Astrocyte (in vitro differentiated cells and primary cell): ENCODE measurements at places on chromosomes 7 and 10. TPM values are rescaled to one million over a fixed set of nuclear protein-coding genes. Genes with fewer than 3 reads are reported as not detected.

GRCh38 chr10:74113546-74113945, 37.1 kb downstream of the AP3M1 start:
- no peak for DNase-seq

The LRRC4 gene
- 4.4 and 4.5 TPM in 2 replicates for total RNA-seq

- DNase-seq, result no peak
These were observed 86.9 kb downstream of the AOAH start for GRCh38 chr7:36637417-36637816.

The TMEM229A gene
- 0.09 TPM in 1 of 2 replicates, not detected in the other for total RNA-seq

DNA sequence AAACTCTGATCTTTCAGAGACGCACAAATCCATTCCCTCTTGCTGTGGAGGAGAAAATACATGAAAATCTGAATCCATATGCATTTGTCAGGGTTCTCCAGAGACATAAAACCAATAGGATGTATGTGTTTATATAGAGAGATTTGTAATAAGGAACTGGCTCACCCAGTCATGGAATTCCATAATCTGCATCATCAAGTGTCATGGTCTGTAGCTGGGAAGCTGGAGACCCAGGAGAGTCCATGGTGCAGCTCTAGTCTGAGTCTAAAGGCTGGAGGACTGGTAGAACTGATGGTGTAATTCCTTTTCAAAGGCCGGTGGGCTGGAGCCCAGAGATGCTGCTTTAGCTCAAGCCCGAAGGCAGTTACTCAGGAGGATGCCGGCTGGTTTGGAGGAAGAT, 134.0 kb downstream of the TCF7L2 start:
- no peak for DNase-seq

The IRF5 gene
- total RNA-seq, result 0.36 TPM in 1 of 2 replicates, not detected in the other

DNA sequence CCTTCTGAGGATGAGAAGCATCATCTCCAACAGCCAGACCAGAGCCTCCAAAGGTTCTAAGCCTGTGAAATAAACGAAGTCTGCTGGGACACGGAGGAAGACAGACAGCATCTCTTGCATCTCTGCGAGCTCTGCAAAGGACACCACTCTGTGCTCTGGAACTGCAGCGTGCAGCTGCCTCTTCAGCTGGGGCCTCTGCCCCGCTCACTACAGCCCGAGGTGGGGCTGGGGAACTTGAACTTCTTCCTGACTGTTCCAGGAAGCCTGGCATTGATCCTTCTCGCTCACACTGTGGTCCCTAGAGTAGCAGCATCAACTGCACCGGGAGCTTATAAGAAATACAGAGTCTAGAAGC, 163.3 kb downstream of the USP6NL start:
- no peak for DNase-seq

The SEMA3D gene
- total RNA-seq, result 9.1 and 17.7 TPM in 2 replicates

The MARCHF5 gene
- total RNA-seq, result 48.2 and 52.1 TPM in 2 replicates

The SLC18A3 gene
- 1.0 and 4.6 TPM in 2 replicates for total RNA-seq

- DNase-seq, result no peak
These were observed 87.6 kb upstream of the MACROH2A2 start for GRCh38 chr10:69965086-69965485.

DNA sequence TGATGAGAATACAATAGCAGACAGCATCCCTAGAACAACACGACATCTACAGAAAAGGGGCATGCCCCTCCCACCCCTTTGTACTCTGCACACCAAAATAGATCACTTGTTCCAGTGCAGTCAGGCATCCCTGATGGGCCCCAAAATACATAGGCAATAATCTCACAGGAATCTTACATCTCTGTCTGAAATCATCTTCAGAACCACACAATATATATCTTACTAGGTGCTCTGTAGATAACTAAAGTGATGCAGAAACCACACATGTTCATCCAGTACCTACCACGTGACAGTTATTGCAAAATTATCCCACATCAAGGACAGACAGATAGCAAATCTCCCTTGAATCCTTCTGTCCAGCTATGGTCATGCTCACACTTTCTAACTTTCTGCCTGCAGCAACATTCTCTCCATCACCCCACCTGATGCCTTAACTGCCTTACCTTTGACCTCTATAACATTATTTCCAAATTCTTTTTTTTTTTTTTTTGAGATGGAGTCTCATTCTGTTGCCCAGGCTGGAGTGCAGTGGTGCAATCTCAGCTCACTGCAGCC, 30.7 kb downstream of the ST8SIA6 start:
- DNase-seq, result no peak

The DNAJC12 gene
- total RNA-seq, result 1.7 and 2.1 TPM in 2 replicates

DNA sequence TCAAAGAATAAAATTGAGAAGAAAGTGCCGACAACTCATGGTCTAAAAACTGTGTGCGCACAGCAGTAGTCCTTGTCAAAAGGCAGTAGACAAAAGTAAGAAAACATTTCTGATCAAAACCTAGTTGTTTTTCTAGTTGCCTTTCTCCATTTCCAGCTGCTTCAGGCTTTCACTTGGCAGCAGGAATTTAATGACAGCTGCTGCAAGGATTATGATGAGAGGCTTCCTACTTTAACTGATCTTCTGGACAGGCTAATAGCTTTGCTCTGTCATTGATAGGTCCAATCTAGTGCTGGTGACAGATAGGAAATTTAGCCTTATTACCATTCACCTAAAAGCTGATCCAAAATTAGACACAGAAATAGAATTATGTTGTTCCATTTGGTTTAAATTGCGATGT, 110.7 kb upstream of the SEMA3C start:
- DNase-seq, result no peak

The IGF2BP3 gene
- 69.9 and 79.5 TPM in 2 replicates for total RNA-seq

GRCh38 chr10:111551001-111551400, 474.2 kb downstream of the ADRA2A start:
- no peak for DNase-seq

The CRHR2 gene
- not detected in 2 replicates for total RNA-seq

DNA sequence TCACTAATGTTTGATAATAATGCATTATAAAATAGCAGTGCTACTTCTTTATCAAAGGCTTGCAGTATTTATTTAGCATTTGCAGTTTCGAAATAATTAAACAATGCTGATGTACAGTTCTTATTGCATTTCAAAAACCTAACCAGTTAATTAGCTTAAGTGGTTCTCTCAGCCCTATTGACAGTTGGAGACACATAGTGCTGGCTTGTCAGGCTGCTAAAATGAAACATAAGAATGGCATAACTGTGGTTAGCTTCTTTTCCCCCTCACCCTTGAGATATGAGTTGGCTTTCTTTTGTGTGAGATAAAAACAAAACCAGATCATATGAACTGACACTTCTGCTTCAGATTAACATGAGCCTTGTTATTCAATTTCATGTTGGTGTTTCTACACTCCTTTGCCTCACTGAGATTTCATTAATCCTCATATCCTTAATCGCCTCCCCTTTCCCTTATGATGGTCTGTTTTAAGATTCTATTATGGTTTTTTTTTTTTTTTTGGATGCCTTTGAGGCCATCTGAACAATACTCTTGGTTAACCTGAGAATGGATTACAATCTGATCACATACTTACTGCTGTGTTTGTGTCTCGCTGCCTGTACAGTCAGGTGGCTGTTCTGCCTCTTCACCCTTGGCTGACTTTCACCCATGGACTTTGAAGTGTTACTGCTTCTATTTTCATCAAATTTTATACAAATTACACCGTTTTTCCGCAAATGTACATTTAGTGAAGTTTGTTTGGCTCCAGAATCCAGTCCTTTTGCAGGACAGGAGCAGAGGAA, 108.0 kb downstream of the SDK1 start:
- DNase-seq, result peak; percentile 37
